ENCODE measurements at places on chromosomes 7 and 10. TPM values are rescaled to one million over a fixed set of nuclear protein-coding genes. Genes with fewer than 3 reads are reported as not detected.

GRCh38 chr10:31962826-31963588 is 34.4 kb upstream of the ARHGAP12 start:
- no peak for DNase-seq

- no peak for DNase-seq
These were observed 683.2 kb downstream of the LRMDA start for GRCh38 chr10:76114581-76115001.

DNA sequence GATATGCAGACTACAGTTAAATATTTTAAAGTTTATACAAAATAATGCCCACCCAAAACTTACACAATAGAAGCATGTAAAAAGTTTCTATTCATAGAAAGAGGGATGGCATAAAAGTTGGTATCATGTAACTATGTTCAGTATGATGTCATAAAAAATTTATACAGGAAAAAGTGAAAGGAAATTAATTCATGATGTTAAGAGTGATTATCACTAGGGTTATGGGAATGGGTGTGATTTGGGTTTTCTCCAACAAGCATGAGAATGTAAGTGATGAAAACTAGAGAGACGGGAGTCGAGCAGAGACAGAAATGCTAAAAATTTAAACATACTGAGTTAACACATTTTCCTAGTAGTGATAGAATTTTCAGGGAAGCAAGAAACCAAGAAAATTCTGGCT is 52.7 kb downstream of the GDI2 start:
- DNase-seq: no peak

- DNase-seq: no peak
These were observed 261.4 kb downstream of the SNX13 start for GRCh38 chr7:17678896-17679295.

Gene CALCR
- not detected for total RNA-seq

Gene GJC3
- total RNA-seq: 0.62 TPM

Gene MPP7
- total RNA-seq: 25.4 TPM

DNA sequence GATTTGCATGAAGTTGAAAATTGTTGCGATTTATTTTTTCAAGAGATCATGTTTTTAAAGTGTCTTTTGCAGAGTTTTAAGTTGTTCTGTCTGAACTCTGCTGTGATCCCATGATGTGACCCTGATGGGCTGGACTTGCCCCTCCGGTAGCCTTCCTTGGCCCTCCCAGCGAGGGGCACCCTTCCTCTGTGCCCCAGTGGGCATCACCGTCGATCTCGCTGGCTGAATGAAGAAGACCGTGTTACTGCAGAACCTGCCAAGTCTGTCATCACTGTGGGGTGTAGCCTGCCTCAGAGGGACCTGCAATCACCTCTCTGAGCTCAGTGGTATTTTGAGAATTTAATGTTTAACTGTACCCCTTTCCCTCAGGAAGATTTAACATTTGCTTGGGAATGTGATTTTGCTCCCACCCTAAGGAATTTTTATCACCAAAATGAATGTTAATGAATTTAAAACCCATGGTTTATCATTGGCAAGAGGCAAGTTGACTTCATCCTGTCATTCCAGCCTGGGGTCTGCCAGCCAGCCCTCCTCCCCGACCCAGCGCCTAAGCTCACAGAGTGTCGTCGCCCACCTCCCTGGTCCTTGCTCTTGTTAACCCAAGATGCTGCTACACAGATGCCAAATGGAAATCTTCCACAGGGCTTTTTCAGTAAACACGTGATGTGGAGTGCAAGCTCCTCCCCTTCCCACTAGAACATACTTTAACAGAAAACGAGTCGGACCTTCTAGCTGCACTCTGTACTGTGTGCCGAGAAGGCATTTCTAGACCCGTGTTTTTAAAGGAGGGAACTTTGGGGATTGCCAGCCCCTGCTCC is 115.4 kb downstream of the NT5C2 start:
- no peak for DNase-seq

GRCh38 chr10:62916141-62916603 is 100.0 kb upstream of the EGR2 start:
- DNase-seq: no peak

Gene KCND2
- not detected for total RNA-seq

- no peak for DNase-seq
These were observed 200.8 kb downstream of the TNS3 start for GRCh38 chr7:47381134-47381495.

DNA sequence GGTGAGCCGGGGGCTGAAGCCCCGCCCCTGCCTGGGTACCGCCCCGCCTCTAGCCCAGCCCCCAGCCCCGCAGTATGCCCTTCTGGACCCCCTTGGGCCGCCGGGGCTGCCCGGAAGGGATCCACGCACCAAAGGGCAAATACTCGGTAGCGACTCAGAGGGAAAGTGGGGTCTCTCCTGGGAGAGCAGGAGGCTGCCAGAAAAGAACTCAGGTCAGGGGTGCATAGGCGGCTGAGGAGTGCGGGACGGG is 796 bp downstream of the FBXL15 start:
- DNase-seq: no peak

GRCh38 chr10:124743191-124744101 is 732 bp downstream of the FAM53B start:
- DNase-seq: peak; percentile 38

GRCh38 chr10:124344931-124345330 is 73.8 kb downstream of the OAT start:
- DNase-seq: no peak

Gene CCM2
- 87.9 TPM for total RNA-seq

DNA sequence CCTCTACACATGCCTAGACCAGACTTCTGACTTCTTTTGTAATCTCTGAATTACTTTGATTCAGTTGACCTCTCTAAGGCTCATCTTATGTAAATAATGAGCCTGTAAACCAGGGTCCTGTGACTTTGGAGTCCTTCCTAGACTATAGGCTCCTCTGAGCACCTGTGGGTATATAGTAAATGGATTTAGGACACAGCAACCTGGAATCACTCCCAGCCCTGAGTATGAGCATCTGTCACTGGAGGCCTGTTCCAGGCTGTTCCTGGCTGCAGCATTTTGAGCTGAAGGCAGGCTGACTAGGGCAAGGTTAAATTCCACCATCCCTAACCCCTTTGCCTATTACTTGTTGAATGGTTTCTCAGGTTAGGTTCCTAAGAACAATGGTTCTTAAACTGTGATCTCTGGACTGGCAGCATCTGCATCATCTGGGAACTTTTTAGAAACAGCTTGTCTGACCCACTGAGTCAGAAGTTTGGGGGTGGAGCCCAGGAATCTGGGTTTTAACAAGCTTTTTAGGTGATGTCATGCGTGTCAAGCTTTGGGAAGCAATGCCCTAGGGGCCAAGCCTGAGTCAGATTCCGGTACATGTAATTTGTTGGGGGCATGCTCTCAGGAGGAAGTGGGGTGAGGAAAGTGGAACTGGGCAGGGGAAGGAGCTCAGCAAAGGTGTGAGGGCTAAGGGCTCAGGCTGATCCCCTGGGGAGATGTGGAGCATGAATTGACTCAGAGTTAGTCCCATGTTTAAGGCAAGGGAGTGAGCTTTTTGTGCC is 28.2 kb downstream of the MINDY4 start:
- DNase-seq: no peak

Gene EZH2
- total RNA-seq: 132 TPM

DNA sequence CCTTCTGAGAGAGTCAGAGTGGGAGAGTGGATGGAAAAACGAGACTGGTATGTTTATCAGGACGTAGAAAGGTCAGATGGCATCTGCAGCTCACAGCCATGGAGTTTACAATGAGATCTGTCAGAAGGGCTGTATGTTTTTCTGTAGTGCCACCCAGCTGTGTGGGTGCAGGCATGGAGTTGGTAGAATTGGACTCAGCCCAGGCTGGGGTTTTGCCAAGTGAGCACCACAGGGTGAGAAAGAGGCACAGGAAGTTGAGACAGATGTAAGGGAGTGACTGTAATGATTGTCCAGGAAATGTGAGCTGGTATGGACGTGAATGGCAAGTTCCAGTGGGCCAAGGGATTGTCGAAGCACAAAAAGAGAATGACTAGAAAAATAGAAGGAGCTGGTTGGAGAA is 9.1 kb upstream of the ZYX start:
- peak; percentile 90 for DNase-seq

GRCh38 chr10:72276421-72277339 is 3.0 kb downstream of the DDIT4 start:
- DNase-seq: no peak

Gene JAZF1
- total RNA-seq: 3.4 TPM

Gene HOXA9
- not detected for total RNA-seq

Gene PHYH
- 13.3 TPM for total RNA-seq

DNA sequence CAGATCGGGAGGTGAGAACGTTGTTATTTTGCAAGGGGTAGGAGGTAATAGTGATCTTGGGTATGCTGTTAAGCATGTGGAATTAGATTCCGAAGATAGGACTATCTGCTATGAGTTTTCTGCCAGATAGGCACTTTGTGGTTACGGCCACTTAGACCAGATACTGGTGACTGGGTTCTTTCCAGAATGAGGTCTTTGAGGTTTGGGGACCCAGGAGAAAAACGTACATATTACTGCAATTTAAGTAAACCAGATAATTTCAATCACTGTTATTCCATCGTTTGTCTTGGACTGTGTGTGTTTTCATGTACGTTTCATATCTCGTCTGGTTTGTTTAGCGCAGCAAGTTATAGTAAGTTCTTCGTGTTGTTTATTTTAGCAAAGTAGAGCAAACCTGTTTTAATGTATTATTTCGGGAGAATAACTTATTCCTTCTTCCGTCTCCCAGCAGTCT is 312 bp downstream of the ARL4A start:
- no peak for DNase-seq

Gene GOLGA7B
- 0.31 TPM for total RNA-seq

Gene GHRHR
- total RNA-seq: not detected

Gene CPED1
- not detected for total RNA-seq

Gene PON1
- total RNA-seq: not detected

- DNase-seq: no peak
These were observed 55.6 kb upstream of the PNLIP start for GRCh38 chr10:116490028-116490662.

Gene PLCE1
- 0.05 TPM for total RNA-seq

DNA sequence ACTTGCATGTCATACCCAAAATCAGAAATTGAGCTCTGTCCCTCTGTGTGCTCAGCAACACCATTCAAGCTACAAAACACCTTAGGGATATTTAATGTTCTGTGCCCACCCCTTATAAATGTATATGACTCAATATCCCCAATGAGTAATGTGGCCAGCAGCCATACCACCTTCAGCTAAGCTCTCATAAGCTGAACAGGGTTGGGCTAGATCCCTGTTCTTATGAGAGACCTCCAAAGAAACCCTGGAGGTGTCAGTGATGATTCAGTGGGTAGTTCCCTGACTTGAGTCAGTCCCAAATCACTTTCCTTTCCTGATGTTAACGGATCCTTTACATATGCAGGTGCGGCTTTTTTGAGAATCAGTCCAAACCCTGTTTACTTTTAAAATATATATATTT is 253.8 kb downstream of the CREB5 start:
- no peak for DNase-seq

Gene STEAP1B
- total RNA-seq: 0.19 TPM

- DNase-seq: no peak
These were observed 19.9 kb upstream of the SP4 start for GRCh38 chr7:21407796-21408480.

- no peak for DNase-seq
These were observed 141.5 kb downstream of the CUBN start for GRCh38 chr10:16987976-16988610.

DNA sequence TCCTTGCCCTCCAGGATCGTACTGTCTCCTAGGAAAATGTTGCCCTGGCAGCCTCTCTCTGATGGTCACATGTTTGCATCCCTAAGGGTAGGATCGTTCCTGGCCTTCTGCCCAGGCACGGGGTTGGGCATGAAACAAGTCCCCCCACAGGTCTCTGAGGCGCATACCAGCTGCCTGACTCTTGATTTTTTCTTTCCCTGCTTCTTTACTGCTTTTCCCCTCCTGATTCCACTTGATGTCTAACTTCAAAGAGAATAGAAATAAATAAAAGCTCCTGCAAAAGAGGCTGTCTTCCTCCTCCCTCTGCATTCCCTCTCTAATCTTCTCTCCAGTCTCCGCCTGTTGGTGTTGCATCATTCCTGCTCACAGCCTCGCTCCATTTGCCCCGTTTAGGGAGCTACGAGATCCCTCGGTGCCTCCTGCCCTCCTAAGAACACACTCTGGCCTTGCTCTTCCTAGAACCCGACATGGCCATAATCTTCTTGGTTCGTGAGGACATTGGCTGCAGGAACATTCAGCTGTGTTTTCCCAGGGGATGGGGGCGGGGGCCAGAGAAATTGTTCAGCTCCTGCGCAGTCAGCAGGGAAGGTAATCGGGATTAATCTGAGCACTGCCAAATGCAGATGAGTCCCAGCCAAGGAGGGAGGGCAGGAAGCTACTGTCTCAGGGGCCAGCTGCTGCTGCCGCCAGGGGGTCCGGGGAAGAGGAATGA is 26.0 kb downstream of the LEP start:
- DNase-seq: no peak

GRCh38 chr10:108597031-108597430 is 1326.3 kb downstream of the XPNPEP1 start:
- no peak for DNase-seq

GRCh38 chr7:24026351-24026750 is 257.6 kb upstream of the NPY start:
- DNase-seq: no peak

- DNase-seq: no peak
These were observed 53.8 kb upstream of the AGK start for GRCh38 chr7:141497391-141497790.

Measured in activated naive CD4-positive, alpha-beta T cell treated with anti-CD3 and anti-CD28 coated beads for 36 hours (primary cell).